Colonic mucosa (tissue), 4 donors: ENCODE measurements at places on chromosomes 3 and 15. TPM values are rescaled to one million over a fixed set of nuclear protein-coding genes. Genes with fewer than 3 reads are reported as not detected.

DNA sequence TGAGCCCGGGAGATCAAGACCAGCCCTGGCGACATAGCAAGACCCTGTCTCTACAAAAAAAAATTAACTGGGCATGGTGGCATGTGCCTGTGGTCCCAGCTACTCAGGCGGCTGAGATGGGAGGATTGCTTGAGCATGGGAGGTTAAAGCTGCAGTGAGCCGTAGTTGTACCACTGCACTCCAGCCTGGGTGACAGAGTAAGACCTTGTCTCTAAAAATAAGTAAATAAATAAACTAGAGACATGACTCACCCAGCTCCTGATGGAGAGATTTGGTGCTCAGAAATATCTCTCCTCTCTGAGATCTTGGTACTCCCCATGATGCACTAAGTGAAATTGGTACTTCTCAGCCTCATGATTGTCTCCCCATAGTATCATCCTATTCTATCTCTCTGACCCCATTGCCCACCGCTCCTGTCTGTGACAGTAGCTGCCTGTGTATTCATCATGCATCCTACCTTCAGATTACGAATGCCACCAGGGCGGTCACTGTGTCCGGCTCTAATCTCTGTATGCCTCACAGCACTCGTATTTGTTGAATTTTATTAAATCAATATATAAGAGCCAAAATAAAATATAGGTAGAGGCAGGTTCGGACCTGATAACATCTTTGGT is 50.9 kb downstream of the ABHD2 start:
- DNase-seq: no peak
- H3K36me3 ChIP-seq: no peaks in the 10 kb centered on the region
- no peaks in the 10 kb centered on the region for H3K27me3 ChIP-seq
- no peak overlapping the region for H3K4me3 ChIP-seq

DNA sequence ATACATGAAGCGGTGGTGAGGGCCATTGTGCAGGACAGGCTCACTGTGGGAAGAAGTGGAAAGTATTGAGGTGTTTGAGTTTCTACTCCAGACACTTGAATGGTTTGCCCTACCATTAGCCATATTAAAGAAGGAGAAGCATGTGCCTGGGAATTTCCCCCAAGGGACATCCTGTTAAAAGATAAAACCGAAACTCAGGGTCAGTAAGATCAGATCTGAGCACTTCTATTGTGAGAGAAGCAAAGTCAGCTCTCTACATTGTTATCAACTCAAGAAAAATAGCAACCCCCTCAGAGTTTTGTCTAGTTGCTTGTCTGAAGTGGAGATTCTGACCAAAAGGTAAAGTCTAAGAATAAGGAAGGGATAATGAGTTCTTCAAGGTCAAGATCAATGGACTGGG is 269.8 kb downstream of the CHST2 start:
- no peak for DNase-seq
- H3K4me3 ChIP-seq: no peak overlapping the region
- no peaks in the 10 kb centered on the region for H3K27me3 ChIP-seq
- H3K4me1 ChIP-seq: no peaks in the 10 kb centered on the region
- H3K27ac ChIP-seq: no peak overlapping the region
- no peaks in the 10 kb centered on the region for H3K36me3 ChIP-seq

GRCh38 chr3:17287006-17287689 is 402.4 kb downstream of the PLCL2 start:
- DNase-seq: no peak
- H3K36me3 ChIP-seq: no peaks in the 10 kb centered on the region
- H3K4me1 ChIP-seq: no peaks in the 10 kb centered on the region
- H3K27me3 ChIP-seq: no peaks in the 10 kb centered on the region

GRCh38 chr3:47433796-47434195 is 41.9 kb downstream of the SCAP start:
- peaks cover 4% of the 10 kb centered on the region for H3K36me3 ChIP-seq
- peak overlapping the region; percentile 67 for H3K27ac ChIP-seq
- H3K27me3 ChIP-seq: no peaks in the 10 kb centered on the region
- DNase-seq: peak; percentile 86

GRCh38 chr15:32033186-32033890 is 3.0 kb downstream of the CHRNA7 start:
- peaks cover 10% of the 10 kb centered on the region for H3K27me3 ChIP-seq
- no peaks in the 10 kb centered on the region for H3K36me3 ChIP-seq
- H3K4me1 ChIP-seq: no peaks in the 10 kb centered on the region
- DNase-seq: peak; percentile 31

GRCh38 chr3:119279101-119279554 is 15.1 kb upstream of the ARHGAP31 start:
- H3K4me1 ChIP-seq: no peaks in the 10 kb centered on the region
- no peak for DNase-seq
- H3K36me3 ChIP-seq: no peaks in the 10 kb centered on the region
- H3K27ac ChIP-seq: no peak overlapping the region
- no peak overlapping the region for H3K4me3 ChIP-seq
- no peaks in the 10 kb centered on the region for H3K27me3 ChIP-seq

- H3K4me1 ChIP-seq: no peaks in the 10 kb centered on the region
- no peak overlapping the region for H3K27ac ChIP-seq
- H3K27me3 ChIP-seq: no peaks in the 10 kb centered on the region
- no peaks in the 10 kb centered on the region for H3K36me3 ChIP-seq
- H3K4me3 ChIP-seq: no peak overlapping the region
These were observed 51.4 kb upstream of the EIF1B start for GRCh38 chr3:40258064-40258463.

- no peaks in the 10 kb centered on the region for H3K27me3 ChIP-seq
- no peak overlapping the region for H3K4me3 ChIP-seq
- no peak for DNase-seq
- no peaks in the 10 kb centered on the region for H3K36me3 ChIP-seq
These were observed 668.3 kb upstream of the ZNF385D start for GRCh38 chr3:22419261-22419660.

DNA sequence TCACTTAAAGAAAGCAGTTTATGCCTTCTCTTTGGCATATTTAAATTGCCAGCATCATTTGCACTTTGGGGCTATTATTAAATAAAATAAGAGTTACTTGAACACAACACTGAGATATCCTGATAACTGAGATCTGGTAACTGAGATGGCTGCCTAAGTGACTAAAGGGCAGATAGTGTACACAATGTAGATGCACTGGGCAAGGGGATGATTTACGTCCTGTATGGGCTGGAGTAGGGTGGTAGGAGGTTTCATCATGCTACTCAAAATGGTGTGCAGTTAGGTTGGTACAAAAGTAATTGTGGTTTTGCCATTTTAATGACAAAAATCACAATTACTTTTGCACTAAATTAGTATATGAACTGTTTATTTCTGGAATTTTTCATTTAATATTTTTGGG is 196.1 kb downstream of the UBE2E2 start:
- H3K36me3 ChIP-seq: no peaks in the 10 kb centered on the region
- no peak overlapping the region for H3K27ac ChIP-seq
- no peak for DNase-seq
- no peaks in the 10 kb centered on the region for H3K4me1 ChIP-seq

DNA sequence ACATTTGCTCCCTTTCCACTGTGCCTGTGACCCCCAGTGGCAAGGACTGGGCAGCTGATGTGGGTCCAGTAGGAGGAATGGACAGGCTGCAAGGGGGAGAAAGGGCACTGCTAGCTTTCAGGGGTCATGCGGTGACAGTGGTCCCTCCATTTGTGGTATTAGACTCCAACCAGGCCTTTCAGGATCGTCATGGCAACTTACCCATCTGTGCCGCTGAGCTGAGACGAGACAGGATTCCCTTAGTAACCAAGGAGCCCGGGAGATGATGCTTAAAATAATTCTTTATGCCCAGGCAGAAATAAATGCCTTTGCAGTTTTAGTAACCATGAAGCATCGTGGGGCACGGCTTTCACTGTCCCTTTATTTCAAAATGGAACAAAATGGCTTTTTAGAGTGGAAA is 15.9 kb upstream of the MRPL3 start:
- H3K4me1 ChIP-seq: no peaks in the 10 kb centered on the region
- H3K27me3 ChIP-seq: no peaks in the 10 kb centered on the region
- H3K36me3 ChIP-seq: no peaks in the 10 kb centered on the region
- H3K27ac ChIP-seq: no peak overlapping the region
- no peak for DNase-seq

- H3K4me3 ChIP-seq: no peak overlapping the region
- H3K36me3 ChIP-seq: no peaks in the 10 kb centered on the region
- no peaks in the 10 kb centered on the region for H3K4me1 ChIP-seq
- no peaks in the 10 kb centered on the region for H3K27me3 ChIP-seq
These were observed 20.8 kb downstream of the SETD2 start for GRCh38 chr3:47143068-47143467.

DNA sequence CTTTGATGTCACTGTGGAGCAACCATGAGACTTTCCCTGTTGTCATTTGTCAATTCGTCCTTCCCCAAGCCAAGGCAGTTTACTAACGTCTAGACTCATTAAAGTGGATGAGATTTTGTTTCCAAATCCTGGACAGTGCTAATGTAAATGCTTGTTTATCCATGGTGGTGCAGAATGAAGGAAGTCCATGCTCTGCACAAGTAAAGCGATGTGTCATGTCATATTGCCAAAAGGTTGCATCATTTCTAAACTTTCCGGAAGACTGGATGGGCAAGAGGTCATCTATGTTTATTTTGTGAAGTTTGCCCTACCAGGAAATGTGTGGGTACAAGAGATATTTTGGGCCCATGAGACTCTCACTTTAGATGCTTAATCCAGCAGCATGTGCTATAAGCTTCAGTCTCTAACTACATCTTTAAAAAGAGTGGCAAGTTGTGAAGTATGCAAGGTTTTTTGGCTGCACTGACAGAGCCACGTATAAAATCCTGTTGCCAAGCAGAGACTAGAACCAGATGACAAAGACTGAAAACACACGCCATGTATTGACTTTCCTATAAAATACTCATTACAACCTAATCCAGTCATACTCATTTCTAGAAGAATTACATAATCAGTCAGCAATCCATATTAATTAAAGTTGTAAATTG is 72.1 kb upstream of the FNDC3B start:
- no peak overlapping the region for H3K4me3 ChIP-seq
- H3K27me3 ChIP-seq: no peaks in the 10 kb centered on the region
- DNase-seq: no peak
- no peaks in the 10 kb centered on the region for H3K36me3 ChIP-seq
- H3K27ac ChIP-seq: peak overlapping the region; percentile 22
- H3K4me1 ChIP-seq: no peaks in the 10 kb centered on the region

DNA sequence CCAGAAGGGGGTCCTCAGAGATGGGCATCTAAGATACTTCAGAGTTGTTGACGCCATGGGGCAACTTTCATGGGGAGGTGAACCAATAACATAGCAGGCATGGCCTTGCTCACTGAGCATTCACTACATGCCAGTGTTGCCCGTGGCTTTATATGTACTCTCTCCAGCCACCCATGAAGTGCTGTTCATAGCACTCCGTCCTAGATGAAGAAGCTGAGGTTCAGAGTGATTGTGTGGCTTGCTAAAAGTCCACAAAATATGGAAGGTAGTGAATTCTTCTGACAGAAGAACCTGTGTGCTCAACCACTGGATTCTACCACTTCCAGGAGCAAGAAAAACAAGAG is 9.8 kb upstream of the SEMA4B start:
- DNase-seq: no peak
- no peaks in the 10 kb centered on the region for H3K27me3 ChIP-seq
- H3K4me3 ChIP-seq: no peak overlapping the region
- peak overlapping the region; percentile 85 for H3K27ac ChIP-seq
- no peaks in the 10 kb centered on the region for H3K36me3 ChIP-seq

DNA sequence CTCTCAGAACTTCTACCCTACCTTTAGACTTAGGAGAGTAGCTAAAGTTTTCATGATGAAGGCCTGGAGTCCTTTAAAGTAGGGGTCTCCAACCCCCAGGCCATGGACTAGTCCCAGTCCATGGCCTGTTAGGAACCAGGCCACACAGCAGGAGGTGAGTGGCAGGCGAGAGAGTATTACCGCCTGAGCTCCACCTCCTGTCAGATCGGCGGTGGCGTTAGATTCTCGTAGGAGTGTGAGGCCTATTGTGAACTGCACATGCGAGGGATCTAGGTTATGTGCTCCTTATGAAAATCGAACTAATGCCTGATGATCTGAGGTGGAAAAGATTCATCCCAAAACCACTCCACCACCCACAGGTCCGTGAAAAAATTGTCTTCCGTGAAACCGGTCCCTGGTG is 18.3 kb upstream of the CACNA2D3 start:
- H3K27me3 ChIP-seq: no peaks in the 10 kb centered on the region
- H3K27ac ChIP-seq: no peak overlapping the region
- H3K4me1 ChIP-seq: no peaks in the 10 kb centered on the region
- no peak for DNase-seq
- H3K36me3 ChIP-seq: no peaks in the 10 kb centered on the region

DNA sequence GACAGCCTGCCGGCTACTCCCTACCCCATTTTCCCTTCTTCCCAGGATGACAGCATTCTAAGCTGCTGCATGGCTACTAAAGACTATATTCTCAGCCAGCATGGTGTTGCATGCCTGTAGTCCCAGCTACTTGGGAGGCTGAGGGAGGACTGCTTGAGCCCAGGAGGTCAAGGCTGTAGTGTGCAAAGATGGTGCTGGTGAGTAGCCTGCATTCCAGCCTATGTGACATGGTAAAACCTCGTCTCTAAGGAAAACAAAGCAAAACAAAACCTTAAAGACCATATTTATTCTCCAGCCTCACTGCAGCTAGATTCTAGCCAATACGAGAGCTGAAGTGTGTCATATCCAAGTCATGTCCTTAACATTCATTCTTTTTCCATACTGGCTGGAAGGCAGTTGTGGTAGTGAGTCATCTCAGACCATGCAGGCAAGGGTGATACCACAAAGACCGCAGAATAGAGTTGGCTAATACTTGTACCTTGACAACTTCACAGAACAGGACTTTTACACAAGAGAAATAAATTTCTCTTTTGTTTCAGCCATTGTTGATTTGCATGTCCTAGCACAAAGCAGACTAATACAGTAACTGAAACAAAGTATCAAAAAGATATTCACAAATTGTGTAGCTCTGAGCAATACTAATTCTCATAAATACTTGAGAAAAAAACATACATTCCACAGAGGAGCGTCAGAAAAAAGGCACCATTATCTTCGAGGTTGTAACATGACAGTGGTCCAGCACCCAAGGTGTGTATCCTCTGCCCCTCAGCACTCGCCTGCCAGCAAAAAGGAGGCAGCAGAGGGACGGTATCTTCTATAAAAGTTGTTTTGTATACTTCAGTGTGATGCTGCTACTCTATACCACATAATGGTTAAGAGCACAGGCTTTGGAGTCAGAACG is 14.8 kb downstream of the PBRM1 start:
- peaks cover 6% of the 10 kb centered on the region for H3K36me3 ChIP-seq
- H3K4me3 ChIP-seq: no peak overlapping the region
- no peaks in the 10 kb centered on the region for H3K27me3 ChIP-seq
- no peak overlapping the region for H3K27ac ChIP-seq
- no peak for DNase-seq

Gene TRAT1
- 0.29 TPM for total RNA-seq

Gene EPHB3
- 40.1 TPM for total RNA-seq

Gene TKT
- 315 TPM for total RNA-seq

Gene IP6K1
- total RNA-seq: 33.7 TPM

Gene GABPB1
- total RNA-seq: 15.7 TPM

Gene SLC12A6
- total RNA-seq: 13.8 TPM

Gene OR4M2
- not detected for total RNA-seq

Gene SAMMSON
- total RNA-seq: not detected

Gene SPINK8
- total RNA-seq: not detected

Gene DISP2
- 12.6 TPM for total RNA-seq

Gene ZNF80
- not detected for total RNA-seq

Gene CHRNA5
- total RNA-seq: 10.3 TPM
